ENCODE measurements at places on chromosomes 12 and 14.

- DNase-seq: no peak
These were observed 199.3 kb downstream of the SLC41A2 start for GRCh38 chr12:104758771-104759170.

DNA sequence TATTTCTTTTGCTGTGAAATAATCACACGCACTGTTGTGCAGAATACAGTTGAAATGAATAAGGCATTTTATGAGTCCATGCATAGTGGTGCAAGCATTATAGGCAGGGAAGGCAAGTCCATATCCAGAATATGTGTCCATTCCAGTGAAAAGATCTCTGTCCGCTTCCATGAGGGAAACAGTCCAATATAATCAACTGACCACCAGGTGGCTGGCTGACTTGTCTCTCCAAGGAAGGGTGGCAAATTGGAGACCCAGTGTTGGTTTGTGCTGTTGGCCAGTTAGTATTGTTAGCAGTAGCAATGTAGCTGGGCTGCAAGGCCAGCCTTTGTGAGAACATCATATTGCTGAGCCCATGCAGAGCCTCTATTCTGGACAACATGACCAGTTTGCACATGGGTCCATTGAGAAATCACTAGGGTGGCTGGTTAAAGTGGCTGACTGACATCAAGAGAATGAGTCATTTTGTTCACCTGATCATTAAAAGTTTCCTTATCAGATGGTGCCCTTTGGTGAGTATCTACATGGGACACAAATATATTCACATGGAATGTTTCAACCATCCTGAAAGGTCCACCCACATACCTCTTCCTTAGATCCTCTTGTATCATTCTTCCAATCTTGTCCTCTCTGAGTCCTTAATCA is 17.3 kb upstream of the YAF2 start:
- DNase-seq: no peak

DNA sequence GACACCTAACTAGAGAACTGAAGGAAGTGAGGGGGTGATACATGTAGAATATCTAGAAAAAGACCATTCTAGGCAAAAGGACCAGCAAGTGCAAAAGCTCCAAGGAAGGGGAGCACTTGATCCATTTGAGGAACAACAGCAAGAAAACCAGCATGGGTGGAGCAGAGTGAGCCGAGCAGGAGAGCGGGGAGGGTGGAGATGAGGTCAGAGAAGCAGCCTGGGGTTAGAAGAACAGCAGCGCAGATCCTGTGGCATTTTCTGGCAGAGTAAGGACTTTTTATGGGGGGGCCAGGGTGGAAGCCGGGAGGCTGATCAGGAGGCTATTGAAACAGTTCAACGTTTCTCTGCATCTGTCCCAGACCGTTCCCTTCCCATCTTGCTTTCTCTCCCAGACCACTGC is 24.5 kb upstream of the TMCC3 start:
- DNase-seq: no peak

DNA sequence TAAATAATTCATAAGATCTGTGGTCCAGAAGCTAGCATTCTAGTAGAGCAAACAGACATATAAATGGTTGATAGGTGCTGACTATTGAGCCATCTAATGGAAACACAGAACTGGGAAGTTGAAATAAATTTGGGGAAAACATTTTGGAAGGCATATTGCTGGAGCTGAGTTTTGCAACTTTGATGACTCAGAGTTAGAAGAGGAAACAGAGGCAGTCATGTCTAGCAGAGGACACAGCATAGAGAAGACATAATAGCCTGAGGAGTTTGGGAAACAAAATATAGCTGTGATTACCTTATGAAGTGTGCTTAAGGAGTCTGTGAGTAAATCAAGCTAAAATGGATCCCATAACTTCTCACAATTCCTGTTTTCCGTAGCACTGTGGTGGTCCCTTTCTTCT is 86.9 kb upstream of the FLRT2 start:
- DNase-seq: no peak

- no peak for DNase-seq
These were observed 5.4 kb downstream of the TMEM117 start for GRCh38 chr12:43841253-43841652.

DNA sequence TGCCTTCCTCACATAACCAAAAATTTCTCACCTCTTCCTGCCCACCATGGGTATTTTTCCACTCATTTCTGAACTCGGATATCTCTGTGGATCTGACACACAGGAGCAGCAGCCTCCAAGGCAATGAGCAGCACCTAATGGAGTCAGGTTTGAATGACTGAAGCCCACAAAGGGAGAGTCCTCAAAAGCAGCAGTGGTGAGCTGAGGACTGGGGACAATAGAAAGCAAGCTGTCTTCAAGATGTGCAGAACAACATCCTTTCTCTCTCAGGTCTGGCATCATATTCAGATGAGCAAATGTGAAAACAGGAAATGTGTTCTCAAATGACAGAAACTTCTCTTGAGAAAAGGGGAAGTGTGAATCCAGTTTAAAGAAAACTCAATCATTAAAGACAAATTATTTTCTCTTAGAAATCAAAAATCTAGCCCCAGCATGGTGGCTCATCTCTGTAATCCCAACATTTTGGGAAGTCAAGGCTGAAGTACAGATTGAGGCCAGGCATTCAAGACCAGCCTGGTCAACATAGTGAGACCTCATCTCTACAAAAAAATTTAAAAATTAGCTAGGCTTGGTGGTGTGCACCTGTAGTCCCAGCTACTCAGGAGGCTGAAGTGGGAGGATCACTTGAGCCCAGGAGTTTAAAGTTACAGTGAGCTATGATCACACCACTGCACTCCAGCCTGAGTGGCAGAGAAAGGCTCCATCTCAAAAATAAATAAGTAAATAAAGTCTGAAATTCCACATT is 54.2 kb downstream of the C12orf42 start:
- DNase-seq: no peak

- DNase-seq: peak; percentile 28
These were observed at the start of gene SLC48A1 for GRCh38 chr12:47773062-47773857. TSS of gene SLC48A1 (plus strand) at chr12:47773238. CDS start at chr12:47773305, 67 bp downstream.

- no peak for DNase-seq
These were observed 55.0 kb downstream of the CCDC85C start for GRCh38 chr14:99548871-99549515.

GRCh38 chr14:105480807-105481801 is 5.6 kb upstream of the CRIP1 start:
- DNase-seq: peak; percentile 79

DNA sequence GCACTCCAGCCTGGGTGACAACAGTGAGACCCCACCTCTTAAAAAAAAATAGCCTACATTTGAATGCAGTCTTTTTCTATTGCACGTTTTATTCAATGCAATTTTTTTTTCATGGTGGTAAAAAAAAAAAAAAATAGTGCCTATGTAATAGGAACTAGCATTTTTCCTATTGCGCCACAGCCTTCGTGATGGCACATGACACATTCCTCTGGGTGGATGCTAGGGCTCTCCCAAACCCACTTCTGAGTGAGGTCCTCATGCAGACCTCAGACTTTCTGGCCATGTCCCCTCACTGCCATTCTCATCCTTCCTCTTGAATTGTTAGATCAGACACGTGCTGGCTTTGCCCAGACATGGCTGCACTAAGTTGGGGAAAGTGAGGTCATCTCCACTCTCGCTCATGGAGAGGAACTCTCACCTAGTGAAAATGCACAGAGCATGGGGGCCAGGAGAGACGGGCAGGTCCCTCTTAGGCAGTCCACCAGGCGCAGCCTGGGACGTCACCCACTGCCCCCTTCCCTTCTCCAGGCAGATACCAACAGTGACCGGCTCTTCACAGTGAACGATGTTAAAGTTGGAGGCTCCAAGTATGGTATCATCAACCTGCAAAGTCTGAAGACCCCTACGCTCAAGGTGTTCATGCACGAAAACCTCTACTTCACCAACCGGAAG is 19.2 kb downstream of the DCAF4 start:
- no peak for DNase-seq

- DNase-seq: no peak
These were observed 277.6 kb downstream of the ADGRD1 start for GRCh38 chr12:131231032-131231980.

DNA sequence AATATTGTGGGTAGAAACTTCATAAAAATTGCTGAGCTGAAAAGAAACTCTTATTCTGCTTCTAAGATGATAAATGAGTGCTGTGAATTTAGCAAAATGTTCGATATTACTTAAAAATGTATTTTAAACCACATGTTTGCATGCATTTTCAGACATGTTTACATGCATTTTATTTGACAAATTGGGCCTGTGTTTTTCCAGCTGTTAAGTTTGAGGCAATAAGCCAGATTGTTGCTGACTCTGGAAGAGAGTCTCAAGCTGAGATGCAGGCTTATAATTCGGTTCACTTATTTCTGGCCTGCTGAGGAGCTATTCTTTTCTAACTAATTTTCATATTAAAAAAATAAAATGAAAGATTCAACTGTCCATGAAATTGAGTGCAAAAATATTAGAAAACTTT is 110.1 kb downstream of the SYNE2 start:
- DNase-seq: no peak

DNA sequence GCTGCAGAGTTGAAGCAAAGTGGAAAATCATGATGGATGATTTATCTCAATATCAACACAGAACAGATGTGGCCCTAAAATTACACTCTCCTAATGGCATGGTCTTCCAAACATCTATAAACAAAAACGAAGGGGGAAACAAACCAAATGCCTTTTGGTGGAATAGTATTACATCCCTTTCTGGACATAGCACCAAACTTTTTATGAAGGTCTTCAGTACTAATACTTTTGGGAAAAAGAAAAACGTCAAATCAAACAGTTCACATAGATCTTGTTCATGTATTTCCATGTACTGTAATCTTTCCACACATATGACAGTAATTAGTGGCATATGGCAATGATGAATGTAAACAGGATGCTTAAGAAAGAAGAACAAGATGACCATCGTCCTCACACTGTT is 22.9 kb upstream of the ANAPC7 start:
- DNase-seq: no peak

DNA sequence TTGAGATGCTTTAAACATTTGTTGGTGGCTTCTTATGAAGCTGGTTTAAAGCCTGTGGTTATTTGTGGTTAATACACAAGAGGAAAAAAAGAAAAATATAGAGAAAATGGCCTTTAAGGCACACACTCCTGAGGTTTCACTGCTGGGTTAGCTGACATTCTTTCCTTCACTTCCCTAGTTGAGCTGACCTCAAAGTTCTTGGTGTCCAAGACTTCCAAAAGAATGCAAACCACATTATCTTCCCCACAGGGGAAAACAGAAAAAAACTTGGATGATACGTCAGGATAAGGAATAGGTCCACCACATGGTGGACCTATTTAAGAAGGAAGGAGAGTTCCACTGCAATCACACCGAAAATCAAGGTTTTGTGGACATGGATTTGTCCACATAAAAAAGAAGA is 94.3 kb downstream of the SLC25A21 start:
- no peak for DNase-seq

DNA sequence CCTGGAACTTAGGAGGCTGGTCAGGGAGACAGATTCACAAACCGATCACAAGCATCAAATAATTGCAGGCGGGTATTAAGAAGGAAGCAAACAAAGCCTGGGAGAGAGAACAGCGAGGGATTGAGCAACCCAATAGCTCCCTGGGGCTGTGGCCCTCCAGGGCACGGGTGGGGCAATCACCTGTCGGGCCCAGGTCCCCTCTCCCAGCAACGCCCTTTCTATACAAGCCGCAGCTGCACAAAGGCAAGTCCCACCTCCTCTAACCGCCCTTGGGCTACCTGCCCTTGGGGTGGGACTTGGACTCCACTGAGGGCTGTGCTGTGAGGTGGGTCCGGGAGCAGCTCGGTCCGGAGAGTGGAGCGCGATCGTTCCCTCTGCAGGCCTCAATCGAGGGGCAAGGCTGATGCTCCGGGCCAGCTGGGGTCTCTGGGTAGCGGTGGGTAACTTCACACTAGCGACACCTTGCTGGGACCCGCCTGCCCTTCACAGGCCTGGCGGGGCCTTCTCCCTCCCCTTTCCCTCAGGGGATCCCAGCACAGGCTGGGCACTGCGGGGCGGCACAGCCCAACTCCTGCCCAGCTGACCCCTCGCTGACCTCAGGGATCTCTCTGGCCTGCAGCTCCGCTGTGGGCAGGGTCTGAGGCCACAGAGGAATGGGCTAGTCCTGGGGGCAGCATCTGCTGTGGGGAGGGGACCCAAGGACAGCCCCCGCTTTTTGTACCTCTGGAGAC is 8.0 kb downstream of the PHB2 start:
- DNase-seq: no peak

GRCh38 chr14:23916004-23916403 is 37.6 kb upstream of the DHRS4 start:
- DNase-seq: no peak

GRCh38 chr14:85437148-85437547 is 92.8 kb upstream of the FLRT2 start:
- DNase-seq: peak; percentile 26

DNA sequence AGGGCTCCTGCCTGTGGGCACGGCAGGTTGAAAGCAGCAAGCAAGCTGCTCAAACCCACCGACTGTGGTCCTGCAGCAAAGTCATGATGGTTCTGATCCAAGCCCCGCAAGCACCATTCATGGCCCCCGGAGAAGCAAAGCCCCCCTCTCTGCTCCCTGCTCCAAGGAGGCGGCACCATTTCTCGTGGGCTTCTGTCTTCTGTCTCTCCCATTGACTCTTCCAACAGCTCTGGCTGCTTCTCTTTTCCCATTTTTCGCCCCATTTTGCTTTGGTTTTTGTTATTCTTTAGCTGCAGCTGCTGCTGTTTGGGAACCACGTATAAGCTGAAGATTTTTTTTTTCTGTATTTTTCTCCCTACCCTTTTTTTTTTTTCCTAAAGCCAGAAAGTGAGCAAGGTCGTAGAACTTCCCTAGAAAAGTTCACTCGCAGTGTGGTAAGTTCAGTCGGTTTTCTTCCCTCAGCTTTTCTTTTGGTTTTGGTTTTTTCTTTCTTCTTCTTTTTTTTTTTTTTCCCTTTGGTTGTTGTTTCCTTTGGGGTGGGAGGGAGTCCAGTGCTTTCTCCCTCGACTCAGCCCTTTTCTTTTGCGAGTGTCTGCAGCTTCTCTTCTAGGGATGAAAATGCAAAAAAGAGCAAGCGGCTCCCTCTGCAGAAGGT is 354.1 kb downstream of the DPF3 start:
- DNase-seq: no peak

DNA sequence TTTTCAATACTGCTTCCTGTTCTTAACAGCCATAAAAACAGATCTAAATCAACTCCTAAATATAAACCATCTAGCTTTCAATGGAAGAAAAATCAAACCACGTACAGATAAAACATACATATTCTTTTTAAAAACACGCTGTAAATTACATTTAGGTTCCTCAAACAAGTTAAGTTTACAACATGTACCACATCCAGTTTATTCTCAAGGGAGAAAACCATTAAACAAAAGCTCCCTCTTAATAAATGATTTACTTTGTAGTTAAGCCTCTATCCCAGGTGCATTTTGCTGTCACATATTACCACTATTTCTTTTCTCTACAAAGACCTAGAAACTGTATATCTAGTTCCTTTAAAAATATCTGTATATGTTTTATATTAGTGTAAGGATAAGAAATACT is 3.1 kb downstream of the NUMB start:
- DNase-seq: no peak
